Omental fat pad (tissue), 4 donors: ENCODE measurements at places on chromosomes 16 and 17.

DNA sequence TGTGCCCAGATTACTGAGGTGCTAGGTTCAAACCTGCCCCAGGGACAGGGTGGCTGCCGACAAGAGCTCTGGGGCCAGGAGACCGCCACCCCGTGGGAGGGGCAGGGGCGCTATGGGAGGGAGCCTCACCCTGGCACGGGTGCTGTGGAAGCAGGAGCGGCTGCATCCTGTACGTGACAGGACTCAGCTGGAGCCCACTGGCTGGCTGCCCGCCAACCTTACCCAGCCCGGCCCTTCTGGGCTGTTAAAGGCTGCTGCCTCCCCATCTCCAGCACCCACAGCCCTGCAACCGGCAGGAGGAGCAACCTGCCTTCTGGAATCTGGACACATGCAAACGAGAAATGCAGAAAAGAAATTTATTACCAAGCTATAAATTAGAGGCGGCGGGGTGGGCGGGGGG lies 11.2 kb downstream of the PAM16 start:
- no peak for DNase-seq

DNA sequence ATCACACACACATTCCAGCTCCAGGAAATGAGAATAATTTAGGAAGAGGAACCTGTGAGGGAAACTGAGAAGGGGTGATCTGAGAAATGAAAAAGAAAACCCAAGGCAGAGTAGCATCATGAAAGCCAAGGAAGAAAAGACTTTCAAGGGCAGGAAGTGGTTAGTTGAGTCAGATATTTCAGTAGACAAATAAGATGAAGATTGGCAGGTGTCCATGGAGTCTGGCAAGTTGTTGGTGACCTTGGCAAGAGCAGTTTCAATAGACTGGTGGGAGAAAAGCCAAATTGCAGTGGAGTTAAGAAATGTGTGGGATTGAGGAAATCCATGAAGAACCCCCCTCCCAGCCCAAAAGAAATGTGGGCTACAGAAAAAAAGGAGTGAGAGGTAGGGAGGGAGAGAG lies 10.7 kb downstream of the GNAO1 start:
- DNase-seq, result no peak

- no peak for DNase-seq
These were observed 1.0 kb downstream of the KIFC3 start for GRCh38 chr16:57801098-57801808.

DNA sequence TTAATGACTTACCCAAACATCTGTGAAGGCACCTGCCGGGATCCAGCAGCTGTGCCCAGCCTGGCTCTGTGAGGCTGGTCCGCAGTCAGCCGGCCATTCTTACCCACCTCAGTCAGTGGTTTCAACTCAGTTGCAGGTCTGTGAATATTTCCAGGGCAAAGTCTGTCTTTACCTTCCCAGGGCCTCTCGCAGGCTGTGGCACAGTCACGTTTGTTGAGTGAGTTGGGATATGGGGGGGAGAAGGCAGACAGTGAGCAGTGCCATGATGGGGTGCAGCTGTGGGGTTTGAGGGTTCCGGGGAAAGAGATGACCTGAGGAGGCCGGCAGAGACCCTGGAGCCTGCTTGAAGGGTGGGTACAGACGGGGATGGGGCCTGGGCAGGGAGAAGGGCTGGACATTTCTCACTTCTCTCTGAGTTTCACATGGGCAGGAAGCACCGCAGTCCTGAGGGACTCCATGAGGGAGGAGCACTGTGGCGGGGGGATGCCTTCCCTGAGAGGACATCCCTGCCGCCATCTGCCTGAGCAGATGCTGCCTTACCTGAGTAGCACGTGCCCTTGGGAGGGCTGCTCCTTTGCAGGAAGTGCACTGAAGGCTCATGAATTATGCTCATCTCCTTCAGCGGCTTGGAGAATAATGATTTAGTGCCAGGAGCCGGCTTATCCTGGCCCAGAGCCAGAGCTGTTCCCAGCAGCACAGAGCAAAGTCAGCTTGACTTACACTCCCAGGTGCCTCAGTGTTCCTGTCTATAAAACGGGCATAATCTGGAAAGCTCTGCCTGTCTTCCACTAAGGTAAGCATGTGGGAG lies 48.1 kb downstream of the KSR1 start:
- no peak for DNase-seq

DNA sequence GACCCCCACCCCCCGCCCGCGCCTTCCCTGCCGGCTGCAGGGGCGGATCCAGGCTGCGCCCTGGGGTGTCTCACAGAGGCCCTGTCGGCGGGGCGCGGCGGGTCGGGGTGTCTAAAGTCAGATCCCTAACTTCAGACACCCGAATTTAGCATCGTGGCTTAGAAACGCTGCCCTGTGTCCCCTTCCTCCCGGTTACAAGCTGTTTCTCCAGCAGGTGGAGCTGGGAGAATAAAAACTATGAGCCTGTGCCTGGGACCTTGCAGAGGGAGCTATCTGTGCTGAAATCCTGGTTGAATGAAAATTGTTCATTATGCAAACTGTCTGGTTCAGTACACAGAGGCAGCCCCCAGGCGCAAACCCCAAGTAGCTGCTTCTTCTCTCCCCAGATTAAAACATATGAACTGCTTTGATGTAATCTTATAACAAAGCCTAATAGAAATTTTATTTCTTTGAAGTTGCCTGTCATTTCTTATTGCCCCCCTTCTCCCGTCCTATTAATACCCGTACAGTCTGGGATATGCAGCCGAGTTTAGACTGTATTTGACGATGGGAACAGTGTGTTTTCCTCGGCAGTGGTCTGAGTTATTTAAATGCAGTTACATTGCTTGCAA lies 79.0 kb downstream of the RPA1 start:
- no peak for DNase-seq

DNA sequence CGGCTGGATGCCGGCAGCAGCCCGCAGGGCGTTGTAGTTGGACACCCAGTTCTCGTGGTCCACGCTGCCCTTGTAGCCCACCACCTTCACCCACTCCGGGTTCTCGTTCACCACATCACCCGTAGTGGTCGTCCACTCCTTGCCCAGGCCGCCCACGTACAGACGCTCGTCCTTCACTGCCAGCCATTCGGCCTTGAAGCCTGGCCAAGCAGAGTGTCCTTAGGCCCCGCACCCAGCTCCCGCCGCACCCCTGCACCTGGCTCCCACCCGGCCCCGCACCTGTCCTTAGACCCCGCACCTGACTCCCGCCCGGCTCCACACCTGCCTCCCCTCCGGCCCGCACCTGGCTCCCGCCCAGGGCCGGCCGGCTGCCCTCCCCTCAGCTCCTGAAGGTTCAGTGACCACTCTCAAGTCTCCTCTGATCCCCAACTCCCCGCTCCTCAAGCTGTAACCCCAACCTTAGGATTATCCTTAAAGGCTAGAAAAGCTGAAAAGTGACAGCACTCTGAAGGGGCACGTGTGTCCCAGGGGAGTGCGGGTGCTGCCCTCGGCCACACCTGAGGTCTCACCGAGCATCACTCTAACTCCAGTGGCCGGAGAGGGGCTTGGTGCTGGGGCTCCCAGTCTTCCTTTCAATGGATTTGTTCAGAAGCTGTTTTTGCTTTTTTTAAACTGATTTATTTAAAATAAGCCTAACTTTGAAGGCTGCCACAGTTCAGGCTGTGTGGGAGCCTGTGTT lies 14.4 kb downstream of the CANT1 start:
- peak; percentile 16 for DNase-seq

GRCh38 chr17:56596691-56597494 lies 3.4 kb downstream of the NOG start:
- no peak for DNase-seq
